ENCODE measurements at places on chromosomes 2 and 18.

GRCh38 chr2:198042189-198042588, 237.8 kb downstream of the PLCL1 start:
- no peak for DNase-seq

DNA sequence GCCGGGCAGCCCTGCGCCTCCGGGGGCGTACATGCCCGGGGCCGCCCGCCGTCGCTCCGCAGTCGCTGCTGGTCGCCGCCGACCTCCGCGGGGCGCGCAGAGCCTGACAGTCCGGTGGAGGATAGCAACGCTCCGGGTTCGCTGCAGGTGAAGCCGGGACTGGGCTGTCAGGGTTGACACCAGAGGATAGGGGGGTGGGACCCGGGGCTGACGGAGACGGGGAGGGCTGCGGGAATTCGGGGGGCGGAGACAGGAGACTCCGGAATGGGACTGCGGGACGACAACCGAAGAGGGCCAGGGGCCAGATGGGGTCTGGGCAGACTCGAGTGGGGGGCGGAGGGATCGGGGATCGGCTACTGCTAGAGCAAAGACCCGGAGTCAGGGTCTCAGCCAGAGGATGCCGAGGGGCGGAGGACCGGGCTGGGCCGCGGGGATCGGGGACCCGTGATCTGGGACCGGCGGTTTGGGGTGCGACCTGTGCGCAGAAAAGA, 403 bp downstream of the TMEM127 start:
- no peak for DNase-seq

GRCh38 chr2:173773076-173773475, 192.1 kb downstream of the SP3 start:
- DNase-seq = no peak

DNA sequence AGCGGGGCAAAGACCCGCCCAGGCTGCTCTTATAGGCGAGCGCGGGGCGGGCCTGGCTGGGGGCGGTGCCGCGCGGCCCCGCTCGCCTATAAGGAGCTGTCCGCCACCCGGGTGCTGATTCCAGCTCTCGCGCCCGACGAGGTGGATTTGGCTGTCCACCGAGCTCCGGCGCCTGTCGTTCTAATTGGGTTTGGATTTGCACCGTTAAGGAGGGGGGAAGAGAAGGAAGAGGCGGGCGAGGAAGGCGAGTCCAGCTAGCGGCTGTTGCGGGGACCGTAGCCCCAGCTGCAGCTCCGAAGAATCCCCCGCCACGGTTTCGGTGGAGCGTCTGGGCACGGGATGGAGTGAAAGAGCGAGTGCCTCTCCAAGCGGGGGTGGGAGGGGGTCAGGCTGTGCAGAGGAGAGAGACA, at the start of gene CNTNAP5:
Gene CNTNAP5, plus strand, starts transcription at position 117 of the 410 bp plus-strand sequence. CDS start 364 bp downstream, outside the sequence.
- peak; percentile 27 for DNase-seq

DNA sequence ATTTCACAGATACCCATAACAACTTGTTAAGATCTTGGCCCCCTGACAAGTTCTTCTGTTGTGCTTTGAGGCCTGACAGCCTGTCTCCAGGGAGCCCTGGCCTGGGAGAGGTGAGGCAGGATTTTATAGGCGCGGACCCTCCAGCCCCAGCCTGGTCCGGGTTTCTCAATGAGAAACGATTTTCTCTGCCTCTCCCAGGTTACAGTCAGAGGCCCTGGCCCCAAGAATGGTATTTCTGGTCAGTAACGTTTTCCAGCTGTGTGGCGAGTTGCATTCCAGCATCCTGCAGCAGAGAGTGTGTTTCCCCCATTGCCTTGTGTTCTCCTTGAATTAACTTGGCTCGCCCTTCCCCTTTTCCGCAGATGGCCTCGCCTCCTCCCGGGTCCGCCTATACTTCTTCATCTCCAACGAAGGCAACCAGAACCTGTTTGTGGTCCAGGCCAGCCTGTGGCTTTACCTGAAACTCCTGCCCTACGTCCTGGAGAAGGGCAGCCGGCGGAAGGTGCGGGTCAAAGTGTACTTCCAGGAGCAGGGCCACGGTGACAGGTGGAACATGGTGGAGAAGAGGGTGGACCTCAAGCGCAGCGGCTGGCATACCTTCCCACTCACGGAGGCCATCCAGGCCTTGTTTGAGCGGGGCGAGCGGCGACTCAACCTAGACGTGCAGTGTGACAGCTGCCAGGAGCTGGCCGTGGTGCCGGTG, 3.0 kb downstream of the INHBB start:
- no peak for DNase-seq

- peak; percentile 56 for DNase-seq
These were observed 91.5 kb upstream of the TMEFF2 start for GRCh38 chr2:192286093-192286701.

DNA sequence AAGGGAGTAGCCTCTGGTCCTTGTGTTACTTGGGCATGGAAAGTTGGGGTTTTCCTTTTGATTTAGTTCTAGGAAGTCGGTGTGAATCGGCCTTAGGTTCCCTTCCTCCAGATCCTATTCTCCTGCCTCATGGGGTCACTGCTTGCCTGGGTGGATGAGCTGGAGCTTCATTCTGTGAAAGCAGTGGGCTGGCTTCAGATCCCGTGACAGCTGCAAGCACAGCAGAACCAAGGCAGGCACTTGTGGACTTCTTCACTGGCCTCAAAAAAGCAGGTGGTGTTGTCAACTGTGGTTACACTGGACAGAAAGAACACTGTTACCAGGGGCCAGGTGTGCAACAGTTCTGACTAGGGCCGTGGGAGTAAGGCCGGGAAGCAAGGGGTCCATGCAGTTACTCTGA, 243.4 kb downstream of the LDLRAD4 start:
- no peak for DNase-seq

GRCh38 chr18:25261768-25262167, 90.2 kb downstream of the ZNF521 start:
- DNase-seq = no peak

GRCh38 chr2:236117861-236118269, 50.3 kb downstream of the GBX2 start:
- no peak for DNase-seq

- DNase-seq = no peak
These were observed 15.2 kb upstream of the CHAC2 start for GRCh38 chr2:53752385-53752784.

DNA sequence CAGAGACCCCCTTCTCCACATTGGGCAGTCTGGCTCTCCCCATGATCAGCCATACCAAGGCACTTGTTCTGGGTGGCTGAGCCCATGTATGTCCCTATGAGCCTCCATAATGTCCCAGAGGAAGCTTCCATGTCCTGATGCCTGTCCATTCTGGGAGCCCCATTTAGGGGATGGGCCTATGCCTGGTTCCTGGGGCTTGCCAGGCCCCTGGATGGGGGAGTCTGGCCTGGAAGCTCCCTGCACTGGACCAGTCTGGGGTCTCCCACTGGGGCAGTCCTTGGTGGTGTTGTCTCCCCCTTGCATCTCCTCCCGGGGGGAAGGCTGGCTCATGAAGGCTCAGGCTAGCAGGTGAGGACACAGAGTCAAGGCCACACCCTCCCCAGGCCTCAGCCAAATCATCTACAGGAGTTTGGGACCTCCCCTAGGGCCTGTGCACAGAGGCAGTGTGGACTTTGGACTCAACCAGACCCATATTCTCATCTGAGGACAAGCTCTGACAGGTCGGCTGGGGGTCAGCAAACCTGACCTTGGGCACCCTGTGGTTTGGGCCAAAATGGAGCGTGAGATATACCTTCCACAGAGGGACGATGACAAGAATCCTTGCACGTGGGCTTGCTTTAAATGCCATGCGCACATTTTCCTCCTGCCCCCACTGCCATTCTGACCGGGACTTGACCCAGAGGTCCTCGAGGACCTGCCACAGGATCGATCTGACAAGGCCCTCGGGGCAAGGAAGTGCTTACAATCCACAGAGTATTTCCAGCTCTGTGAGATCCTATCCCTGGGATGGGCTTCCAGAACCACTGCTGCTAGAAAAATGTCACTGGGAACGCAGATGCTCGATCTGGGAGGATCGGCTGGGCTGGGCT, 38.8 kb downstream of the INHBB start:
- no peak for DNase-seq

GRCh38 chr2:205936446-205936845, 149.5 kb downstream of the INO80D start:
- no peak for DNase-seq

- no peak for DNase-seq
These were observed 287.7 kb upstream of the GCFC2 start for GRCh38 chr2:75998451-75998850.

DNA sequence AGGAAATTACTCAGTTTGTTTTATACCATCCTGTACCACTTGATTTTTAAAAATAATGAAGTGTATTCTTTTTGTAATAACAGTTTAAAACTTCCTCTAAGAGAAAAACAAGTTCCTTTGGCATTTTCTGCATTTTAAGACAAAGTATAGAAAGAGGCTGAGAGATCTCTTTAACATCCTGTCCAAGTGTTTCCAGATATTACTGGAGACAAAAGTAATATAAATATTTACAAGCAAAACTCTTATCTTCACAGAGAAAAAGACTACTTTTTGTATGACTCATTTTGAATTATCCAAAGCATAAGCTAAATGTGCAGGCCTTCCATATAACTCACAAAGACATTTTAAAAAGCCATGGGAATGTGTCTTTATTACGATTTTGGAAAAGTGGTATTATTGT, 221.1 kb downstream of the RDH14 start:
- DNase-seq = peak; percentile 74

DNA sequence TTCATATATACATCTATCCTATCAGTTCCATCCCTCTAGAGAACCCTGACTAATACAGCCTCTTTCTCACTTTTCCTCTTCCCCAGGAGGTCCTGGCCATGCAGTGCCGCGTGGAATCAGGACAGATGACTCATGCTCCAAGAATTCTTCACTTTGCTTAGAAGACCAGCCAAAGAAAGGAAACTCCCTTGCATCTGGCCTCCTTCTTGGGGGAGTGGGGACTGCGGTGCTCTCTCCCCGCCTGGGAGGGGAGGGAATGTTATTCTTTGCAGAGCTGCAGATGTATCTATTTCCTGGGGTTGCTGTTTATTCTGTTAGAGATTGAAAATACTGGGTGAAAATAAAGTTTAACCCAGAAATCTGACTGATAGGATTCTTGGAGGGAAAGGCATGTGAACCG, 111.5 kb upstream of the SH3BP4 start:
- peak; percentile 98 for DNase-seq

- DNase-seq = peak; percentile 95
These were observed 11.0 kb downstream of the ERFE start for GRCh38 chr2:238169708-238170251.

- DNase-seq = no peak
These were observed 77.6 kb downstream of the EDAR start for GRCh38 chr2:108911401-108911800.

Data from amniotic epithelial cell (primary cell).